ENCODE measurements at places on chromosomes 16 and 17.

GRCh38 chr17:73976676-73977521 lies 226.6 kb upstream of the RPL38 start:
- no peak for DNase-seq

- peak; percentile 39 for DNase-seq
Measured at GRCh38 chr16:57634171-57634570, 5.7 kb downstream of the ADGRG1 start.

GRCh38 chr17:44045486-44045885 lies 21.0 kb downstream of the LSM12 start:
- DNase-seq, result no peak

DNA sequence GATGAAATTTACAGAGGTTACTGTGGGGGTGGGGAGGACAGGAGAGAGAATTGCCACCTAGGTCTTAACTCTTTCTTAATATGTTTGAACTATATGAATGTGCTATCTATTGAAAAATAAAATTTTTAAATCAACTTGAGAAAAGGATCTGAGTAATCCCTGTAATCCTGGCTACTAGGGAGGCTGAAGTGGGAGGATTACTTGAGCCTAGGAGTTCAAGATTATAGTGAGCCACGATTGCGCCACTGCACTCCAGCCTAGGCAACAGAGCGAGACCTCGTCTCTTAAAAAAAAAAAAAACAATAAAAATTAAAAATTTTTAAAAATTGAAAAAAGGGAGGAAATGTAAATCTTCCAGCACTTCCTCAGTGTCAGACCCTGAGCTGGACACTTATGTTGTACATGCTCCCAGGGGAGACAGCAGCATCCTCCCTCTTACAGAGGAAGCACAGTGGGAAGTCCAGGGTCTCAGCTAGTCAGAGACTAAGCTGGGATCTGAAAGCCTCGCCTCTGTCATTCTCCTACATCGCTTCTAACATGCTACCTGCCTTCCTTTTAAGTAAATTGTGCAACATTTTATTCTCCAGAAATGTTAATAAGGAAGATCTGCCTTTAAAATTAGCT lies 21.9 kb downstream of the PMM2 start:
- no peak for DNase-seq

- no peak for DNase-seq
Measured at GRCh38 chr16:54320697-54321340, 34.2 kb upstream of the IRX3 start.

- DNase-seq, result no peak
Measured at GRCh38 chr16:85635545-85636140, 22.5 kb downstream of the GSE1 start.

- DNase-seq, result peak; percentile 48
Measured at GRCh38 chr16:89720551-89720812, 216 bp downstream of the VPS9D1 start.

DNA sequence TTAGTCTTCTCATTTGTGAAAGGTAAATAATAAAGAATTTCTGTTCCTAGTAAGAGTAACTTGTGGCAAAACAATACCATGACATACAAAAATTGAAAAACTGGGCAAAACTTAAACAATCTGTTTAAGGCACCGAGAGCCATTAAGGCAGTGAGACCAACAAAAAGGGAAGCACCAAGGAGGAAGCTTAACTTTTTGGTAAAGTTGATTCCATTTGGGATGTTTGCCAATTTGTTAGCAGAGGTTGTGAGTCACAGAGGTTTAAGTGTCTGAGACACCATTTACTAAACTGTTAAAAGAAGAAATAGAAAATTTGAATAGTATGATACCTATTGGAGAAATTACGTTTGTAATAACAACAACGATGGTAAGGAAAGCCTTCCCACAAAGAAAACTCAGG lies 4.9 kb downstream of the SLC35G3 start:
- no peak for DNase-seq

Data from ACHN (cell line).